ENCODE measurements at places on chromosomes 7 and 10.

GRCh38 chr10:43214956-43215561, 51.8 kb downstream of the RASGEF1A start:
- DNase-seq: no peak

- no peak for DNase-seq
Measured at GRCh38 chr7:50565977-50566376, 772 bp upstream of the DDC start.

DNA sequence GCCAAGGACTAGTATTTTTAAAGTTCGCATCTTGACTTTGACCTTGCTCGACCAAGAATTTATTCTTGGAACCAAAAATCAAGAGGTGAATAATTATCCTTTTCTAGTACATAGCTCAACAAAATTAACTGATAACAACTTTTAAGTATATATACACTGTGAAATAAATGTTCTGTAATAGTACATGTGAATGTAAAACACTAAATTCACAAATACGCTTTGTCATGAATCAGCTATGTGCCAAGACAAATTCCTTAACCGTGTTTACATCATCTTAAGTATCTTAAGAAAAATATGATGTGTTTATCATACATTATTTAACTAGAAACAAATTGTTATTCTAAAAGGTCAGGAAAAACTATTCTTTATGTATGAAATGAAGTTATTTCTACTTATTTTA, 83.3 kb downstream of the CUL2 start:
- DNase-seq: no peak

DNA sequence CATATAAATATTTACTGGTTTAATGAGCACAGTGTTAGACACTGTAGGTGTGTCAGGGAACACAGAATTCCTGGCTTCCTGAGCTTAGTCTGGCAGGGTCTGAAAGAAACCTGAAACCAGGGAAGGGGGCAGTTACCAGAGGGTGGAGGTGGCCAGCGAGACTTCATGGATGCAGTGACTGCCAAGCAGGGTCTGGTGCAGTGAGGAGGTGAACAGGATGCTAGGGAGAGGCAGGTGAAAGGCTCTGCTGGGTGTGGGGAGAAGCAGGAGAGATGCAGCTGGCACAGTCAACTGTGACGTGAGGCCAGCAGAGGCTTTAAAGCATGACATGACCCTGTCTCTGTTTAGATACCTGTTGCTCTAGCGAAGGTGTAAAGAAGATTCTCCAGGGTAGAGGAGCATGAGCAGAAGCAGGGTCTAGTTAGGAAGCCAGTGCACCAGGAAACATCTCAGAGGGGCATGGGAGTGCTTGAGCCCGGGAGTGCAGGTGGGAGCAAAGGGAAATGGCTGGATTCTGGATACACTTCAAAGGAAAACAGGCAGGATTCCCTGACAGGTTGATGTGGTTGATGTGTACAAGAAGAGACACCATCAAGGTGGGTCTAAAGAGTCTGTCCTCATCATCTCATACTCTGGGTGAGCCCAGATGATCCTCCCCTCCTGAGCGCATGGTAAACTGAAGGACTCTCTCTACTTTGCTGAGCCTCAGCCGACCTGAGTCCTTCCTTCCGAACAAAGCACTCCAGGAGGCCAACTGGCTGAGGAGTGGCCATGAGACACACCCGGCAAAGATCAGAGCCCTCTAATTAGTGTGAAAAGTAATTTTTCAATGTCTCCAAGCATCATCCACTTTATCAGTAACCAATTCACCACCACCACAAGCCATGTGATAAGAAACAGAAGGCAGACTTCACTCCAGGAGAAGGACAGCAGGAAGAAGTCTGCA, 186.8 kb downstream of the COBL start:
- no peak for DNase-seq

DNA sequence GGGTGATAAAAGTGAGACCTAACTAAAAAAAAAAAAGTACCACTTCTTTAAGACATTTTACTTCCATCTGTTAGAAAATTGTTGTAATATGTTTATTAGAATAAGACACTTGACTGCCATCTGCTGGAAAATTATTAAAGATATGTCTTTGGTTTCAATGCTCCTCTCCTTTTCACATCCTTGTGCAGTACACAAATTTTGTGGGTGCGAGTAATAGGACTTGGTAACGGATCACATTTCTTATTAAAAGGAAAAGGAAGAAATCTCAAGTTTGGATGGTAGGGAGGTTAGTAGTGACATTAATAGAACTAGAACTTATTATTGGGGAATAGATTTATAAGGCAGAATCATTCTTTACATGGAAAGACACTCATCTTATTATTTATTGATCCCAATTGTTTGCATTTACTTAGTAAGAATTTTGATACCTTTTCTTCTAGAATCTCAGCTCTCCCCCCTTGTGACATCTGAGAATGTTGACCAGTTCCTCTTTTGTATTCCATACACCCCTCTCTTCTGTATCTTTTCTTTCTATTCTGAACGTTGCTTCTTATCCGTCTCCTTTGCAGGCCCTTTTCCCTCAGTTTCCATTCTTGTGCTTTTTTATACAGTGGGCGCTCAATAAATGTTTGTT, 43.0 kb upstream of the RPA3 start:
- DNase-seq: peak; percentile 54

- no peak for DNase-seq
Measured at GRCh38 chr10:100507357-100507732, 12.3 kb downstream of the SEC31B start.

DNA sequence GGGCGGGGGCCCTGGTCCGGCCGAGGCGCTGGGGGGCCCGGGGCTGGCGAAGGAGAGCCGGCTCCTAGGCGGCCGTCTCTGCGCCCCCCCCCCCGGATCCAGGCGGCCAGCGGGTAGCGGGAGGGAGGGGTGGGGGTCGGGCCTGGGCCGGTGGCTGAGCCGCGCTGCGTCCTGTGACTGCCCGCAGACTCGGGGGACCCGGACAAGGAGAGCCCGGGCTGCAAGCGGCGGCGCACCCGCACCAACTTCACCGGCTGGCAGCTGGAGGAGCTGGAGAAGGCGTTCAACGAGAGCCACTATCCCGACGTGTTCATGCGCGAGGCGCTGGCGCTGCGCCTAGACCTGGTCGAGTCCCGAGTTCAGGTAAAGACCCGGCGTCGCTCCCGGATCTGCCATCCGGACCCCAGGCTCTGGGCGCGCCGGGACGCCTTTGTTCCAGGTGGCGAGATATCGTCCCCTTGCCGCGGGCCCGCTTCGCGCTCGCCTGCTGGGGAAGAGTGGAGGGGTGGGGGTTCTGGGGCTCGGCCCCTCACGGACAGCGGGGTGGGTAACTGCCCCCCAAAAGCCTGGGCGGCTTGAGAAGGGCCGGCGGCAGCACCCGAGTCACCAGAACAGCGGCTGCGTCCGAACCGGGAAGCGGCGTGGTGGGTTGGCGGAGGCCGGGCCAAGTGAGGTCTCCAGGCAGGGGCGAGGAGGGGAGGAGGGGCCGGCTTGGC, 819 bp downstream of the UNCX start:
- DNase-seq: no peak

DNA sequence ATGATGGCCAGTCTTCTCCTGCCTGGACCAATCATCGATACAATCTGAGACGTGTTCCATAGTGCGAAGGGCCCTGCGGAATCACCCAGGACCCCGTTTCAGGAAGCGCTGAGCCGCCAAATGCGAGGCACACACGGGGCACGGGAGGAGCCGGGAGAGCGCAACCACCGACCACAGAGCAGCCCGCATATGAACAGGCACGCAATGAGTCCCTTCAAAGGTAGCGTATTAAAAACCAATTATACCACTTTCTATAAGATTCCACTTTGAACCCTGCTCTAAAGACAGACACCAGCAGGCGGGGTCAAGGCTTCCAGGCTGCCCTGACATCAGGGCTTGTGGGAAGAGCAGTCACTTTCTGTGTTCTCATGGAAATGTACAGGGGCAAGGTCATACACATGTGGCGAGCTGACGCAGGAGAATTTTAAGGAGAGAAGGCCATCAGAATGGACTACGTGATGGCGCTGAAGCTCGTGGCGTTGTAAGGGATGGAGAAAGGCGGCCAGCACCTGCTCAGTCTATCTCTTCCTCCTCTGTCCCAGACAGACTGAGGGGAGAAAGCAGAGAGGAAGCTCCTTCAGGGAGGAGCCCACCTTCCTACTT, 46.2 kb downstream of the AMZ1 start:
- DNase-seq: no peak

- no peak for DNase-seq
Measured at GRCh38 chr10:94343151-94343550, 19.6 kb downstream of the NOC3L start.

DNA sequence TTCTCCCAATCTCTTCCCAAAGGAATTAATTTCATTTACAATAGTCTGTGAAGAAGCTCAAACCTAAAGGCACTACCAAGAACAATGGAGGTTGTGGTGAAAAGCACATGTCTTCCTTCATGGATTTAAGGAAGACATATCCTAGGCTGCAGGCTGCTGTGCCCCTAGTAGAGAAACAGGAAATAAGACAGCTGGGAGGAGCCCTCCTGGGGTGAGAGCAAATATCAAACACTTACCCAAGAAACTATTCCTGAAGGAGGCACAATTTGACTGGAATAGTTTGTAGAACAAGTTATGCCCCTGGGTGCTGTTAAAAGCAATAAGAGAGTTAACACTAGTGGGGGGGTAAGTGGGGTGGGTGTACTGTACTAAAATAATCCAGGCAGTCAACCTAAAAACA, 30.1 kb downstream of the PDZD8 start:
- no peak for DNase-seq

DNA sequence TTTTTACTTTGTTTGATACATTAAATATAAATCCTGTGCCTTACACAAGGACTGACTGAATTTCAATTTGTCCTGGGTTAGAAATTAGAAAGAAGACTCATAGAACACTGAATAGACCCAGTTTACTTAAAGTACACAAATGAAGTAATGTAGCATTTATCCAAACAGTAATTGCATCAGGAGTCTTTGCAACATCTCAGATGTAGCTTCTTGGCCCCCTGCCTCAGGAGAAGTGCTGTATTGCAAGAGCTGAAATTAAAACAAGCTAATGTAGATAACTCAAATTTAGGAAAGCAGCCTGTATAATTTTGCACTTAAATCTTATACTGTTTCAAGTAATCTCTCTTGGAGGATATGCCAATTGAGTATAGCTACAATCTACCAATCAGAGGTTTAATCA, 54.3 kb upstream of the KCND2 start:
- DNase-seq: no peak

DNA sequence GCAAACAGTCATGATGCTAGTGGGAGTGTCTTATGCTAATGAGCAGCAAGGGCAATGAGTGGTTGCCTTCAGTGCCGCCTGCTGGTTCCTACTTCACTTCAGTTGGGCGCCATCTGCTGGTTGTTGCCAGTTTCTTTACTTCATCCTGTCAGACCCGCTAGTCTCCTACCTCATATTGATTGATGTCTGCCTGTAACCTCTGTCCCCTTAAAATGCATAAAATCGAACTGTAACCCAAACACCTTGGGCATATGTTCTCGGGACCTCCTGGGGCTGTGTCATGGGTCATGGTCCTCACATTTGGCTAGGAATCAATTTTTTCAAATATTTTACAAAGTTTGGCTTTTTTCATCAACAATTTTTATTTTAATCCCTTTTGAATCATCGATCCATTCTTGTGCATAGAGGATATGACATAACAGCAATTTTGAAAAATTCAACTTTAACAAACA, 62.8 kb upstream of the C7orf33 start:
- peak; percentile 33 for DNase-seq

GRCh38 chr10:13003004-13003403, 1.5 kb upstream of the CCDC3 start:
- DNase-seq: peak; percentile 30

DNA sequence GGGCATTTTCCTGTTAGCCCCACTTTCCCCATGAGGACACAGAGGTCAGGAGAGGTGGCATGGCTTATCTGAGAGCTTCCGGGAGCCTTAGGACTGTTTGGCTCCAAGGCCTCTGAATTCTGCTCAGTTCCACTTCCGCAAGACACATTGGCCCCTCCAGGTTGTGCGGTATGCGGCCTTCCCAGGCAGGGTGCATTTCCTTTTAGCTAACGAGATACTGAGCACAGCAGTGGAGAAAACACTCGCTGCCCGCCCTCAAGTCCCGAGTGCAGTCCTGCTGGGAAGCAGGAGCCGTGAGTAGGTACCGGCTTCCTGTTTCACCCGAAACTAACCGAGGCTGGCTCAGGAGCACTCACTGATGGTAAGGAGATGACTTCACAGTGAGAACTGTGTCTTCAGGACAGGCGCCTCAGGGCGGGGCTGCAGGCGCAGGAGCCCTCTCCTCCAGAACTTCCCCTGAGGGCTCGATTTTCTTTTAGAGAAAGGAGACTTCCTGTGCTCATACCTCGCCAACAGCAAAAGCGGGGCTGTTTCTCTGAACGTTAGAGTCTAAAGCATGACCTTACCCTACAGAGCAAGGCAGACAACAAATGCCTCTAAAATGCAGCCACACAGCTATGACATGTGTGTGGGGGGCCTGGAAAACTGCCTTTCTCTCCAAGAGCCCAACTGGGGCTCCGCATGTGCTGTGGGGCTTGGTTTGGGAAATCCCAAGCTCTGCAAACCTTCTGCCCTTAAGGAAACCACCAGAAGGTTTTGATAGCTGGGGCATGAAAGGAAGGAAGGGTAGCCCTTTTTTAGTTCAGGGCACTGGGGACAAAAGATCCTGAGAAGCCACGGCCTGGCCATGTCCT, 25.9 kb downstream of the RGS10 start:
- DNase-seq: no peak

- DNase-seq: no peak
Measured at GRCh38 chr7:28497009-28497408, 84.7 kb downstream of the CREB5 start.

DNA sequence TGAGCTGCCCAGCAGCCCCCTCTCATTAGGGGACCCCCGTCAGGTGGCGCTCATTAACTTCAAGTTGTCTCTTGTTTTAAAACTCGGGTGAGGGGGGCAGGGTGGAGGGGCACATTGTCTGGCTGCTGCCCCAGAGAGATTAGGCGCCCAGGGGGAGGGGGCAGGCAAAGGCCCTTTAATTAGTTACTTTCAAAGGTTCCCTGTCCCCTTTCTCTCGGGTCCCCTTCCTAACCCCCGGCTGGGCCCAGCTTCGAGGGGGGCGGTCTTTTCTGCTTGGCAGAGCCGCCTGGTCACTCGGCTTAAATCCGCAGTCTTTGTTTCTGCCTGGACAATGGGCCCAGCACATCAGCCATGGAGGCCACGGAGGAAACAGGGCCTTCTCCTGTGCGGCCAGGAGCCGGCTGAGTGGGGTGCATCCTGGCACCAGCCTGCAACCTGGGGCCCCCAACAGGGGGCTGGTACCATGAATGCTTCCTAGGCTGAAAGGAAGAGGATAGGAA, 38.9 kb upstream of the SLF2 start:
- no peak for DNase-seq

DNA sequence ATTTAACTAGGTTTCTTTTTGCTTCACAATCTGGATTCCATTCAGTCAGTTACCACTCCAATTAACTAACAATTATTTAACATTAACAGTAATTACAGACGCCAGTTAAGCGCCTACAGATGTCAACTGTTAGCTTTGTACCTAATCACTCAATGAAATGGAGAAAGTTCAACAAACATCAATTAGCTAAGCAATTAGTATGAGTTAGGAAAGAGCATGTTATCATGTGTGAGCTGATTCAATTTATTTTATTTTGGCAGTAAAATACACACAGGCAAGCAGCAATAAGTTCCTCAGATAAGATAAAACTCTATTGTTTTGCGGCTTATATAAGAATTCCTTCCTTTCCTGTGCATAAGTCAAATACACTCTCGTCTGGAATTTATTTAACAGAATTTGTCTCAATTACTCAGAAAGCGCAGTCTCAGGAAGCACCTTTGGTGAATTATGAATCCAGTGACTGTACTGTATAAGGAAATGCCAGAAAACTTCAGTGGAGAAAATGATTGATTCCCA, 427.1 kb upstream of the GALNT17 start:
- no peak for DNase-seq

Data from hindlimb muscle (tissue), 1 donor.